D341Med (cell line): ENCODE measurements at places on chromosomes 3 and 15.
A peak's percentile ranks its signal among the peaks of the same experiment; 100 is the strongest.

DNA sequence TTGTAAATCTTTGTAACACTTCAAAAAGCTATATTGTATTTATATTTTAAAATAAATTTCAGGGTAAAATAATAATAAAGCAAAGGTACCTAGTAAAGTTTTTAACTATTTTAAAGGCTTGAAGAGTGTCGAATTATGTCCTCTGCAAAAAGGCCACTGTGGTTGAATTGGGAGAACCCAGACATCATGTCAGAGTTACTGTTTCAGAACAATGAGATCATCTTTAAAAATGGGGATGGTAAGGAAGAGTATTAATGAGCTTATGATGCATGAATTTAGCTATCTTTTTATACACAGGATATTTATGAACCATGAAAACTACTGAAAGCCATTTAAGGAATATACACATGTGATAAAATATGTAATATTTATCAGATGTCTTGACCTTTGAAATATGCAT, 26.3 kb downstream of the KCNMB3 start:
- no peak for DNase-seq

DNA sequence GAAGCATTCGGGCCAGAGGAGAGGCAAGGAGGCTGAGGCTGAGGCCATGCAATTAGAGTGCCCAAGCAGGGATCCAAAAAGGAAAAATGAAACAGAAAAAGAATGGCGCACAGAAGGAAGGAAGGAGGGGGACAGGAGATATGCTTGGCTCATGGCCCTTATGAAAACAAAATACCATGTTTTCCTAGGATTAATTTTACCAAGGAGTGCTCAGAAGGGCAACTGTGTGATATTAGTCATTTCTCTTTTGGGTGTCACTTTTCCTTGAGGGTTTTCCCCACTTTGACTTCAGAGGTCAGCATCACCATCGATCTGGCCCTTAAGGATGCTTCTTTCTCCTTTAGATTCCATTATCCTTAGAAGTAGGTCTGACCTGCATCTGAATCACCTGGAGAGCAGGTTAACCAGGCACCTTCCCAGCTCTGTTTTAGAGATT, 1.4 kb downstream of the PARP14 start:
- no peak for DNase-seq

GRCh38 chr3:72380193-72380592, 468.1 kb downstream of the SHQ1 start:
- DNase-seq: no peak

DNA sequence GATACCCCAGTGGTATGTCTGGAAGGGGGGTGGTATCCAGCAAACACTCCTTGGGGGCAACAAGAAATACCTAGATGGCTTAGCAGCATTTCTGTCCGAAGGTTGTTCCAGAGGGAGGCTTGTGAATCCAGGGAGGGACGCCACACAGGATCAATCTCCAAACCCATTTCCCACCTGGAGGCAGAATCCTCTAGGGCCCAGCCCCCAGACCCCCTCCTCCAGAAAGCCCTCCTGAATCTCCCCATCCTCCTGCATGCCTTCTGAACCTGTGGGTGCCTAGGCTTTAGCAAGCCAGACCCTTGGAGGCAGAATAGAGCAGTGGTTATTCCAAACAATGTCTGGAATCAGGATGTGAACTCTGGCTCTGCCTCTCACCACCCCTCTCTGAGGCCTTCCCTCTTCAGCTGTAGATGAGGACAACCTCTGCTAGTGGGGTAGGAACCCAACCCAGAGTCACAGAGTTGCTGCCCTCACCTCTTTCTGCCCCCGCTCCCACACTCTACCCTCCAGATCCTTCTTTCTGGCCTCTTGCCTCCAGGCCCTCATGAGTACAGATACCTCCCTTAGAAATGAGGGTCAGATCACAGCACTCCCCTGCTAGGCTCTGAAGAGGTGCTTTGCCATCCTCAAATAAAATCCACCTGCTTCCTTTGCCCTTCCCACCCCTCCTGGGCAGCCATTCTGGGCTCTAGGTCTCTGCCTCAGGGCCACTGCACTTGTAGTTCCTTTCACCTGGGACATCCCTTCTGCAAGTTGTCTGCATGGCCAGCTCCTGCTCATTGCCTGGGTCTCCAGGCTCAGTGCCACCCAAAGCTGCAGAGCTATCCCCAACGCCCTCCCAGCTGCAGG, 8.1 kb downstream of the CISH start:
- no peak for DNase-seq

DNA sequence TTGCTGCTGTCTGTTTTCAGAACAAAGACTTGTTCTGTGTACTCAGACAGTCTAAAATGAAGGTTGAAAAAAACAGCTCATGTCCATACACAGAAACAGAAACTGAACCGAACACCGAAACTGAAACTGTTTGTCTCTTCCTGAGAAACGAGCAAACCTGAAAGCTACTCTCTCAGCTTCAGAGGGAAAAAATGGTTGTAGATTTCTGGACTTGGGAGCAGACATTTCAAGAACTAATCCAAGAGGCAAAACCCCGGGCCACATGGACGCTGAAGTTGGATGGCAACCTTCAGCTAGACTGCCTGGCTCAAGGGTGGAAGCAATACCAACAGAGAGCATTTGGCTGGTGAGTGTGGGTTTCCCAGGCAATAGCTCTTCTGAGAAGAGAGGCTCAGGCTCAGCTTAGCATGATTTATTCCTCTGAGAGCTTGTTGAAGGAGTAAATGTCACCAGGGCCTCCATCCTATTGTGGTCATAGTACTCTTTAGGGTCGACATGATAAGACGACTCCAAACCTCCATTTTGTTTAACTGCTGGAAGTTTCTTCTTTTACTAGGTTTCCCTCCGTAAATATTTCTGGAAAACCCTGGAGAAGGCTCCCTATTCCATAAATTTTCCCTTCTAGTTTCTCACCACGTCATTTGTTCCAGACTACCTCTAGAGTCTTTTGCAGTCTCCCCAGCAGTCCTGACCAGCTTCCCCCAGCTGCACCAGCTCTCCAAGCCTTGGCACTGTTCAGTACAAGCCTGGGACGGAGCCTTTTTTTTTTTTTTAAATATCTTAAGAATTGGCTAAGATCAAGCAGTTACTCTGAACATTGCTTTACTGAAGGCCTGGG, at the start of gene RTP4:
Gene RTP4, plus strand, starts transcription at position 135 of the 838 bp plus-strand sequence. Its CDS starts 57 bp downstream, at position 192.
- no peak for DNase-seq

DNA sequence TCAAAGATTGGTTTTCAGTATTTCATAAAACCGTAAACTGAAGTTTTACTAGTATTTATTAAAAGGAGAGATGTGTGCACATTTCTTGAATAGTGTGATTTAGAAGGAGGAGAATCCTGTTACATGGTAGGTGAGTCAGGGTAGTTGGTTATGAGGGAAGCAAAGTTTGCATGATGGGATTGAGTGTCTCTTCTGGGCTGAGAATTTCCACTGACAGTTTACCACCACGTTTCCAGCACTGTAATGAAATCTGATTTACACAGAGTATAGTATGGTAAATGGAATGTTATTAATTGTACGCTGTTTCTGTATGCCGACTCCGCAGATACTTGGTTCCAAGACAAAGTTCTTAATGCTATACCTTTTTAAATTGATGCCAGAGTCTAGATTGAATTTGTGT, 1.6 kb downstream of the NECTIN3 start:
- DNase-seq: no peak

DNA sequence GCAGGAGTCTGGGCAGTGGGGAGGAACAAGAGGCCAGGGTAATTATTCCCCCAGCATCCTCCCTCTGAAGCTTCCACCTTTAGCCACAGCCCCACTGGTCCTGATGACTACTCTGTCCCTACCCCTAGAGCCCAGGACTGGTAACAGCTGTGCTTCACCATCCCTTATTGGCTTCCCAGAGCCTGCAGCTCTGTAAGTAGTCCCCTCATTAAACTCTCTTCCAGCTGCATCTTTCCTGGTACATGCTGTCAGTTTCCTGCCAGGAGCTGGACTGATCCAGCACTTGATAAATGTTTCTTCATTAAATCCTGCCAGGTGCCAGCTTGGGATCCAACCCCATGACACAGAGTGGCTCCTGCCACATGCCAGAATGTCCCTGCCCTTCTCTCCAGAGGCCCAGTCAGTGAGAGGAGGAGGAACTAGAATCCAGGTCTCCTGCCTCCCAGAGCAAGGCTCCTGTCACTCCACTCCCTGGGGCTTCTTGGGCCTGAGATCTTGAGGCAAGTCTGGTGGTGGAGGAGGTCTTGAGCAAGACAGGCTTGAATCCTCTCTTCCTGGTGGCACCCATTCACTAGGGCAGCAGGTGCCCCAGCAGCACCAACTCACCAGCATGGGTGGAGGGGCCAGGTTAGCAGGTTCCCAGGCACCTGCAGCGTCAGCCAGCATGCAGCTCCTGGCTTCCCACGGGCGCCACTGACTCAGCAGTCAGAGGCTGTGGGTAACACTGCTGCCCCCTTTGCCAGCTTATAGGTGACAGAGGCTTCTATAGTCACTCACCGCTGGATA, 27.6 kb downstream of the FBXW12 start:
- peak; percentile 30 for DNase-seq

GRCh38 chr3:142875099-142875498, 13.8 kb downstream of the PCOLCE2 start:
- no peak for DNase-seq

DNA sequence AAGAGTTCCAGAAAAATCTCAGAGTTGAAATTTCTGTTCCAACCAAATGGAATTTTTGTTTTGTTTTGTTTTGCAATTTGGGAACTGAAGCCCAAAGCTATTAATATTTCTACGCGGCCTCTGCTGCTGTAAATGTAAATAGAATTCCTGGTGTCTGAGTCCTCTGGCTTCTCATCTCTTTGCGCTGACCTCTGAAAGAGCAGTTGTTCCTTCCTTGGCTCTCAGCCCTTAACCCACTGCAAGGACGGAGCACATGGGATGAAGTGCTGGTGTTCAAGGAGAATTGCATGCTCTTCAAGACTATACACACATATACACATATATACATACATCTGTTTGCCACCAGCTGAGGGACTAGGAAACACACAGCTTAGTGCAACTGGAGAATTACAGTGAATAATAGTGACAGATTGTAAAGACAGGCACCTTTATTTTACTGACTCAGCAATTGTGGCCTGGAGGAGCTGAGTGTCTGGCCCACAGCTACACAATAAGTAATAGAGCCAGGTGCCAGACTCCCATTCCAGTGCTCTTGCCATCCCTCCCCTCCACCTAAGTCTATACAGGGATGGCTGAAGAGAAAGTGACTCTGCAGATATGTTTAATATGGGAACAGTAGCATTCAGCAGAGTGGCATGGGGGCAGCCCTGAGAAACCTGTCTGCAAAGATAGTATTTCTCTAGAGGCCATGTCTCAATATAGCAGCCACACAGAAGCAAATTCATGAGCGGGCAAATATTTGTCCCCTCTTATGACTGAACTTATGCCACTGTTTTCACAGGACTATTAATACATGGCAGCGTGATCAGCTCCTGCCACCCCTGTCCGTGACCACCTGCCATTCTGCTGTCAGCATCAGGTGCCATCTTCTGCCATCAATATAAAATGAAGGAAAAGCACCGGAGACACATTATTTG, 42.3 kb downstream of the NEK10 start:
- DNase-seq: no peak

DNA sequence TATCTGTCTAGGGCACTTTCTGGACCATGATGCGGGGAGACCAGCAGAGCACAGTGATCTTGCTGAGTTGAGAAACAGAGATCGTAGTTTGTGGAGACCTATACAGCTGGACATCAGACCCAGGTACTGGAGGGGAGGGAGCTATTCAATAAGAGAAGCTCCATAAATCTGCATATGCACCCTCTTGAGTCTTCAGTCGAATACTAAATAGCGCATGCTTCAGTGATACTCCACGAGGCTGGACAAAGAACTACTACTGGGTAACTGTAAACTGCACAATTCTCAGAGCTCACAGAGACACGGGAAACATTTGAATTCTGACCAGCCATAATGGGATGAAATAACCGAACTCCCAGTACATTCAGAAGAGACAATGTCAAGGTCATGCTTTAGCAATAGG, 49.7 kb downstream of the MINAR1 start:
- no peak for DNase-seq

DNA sequence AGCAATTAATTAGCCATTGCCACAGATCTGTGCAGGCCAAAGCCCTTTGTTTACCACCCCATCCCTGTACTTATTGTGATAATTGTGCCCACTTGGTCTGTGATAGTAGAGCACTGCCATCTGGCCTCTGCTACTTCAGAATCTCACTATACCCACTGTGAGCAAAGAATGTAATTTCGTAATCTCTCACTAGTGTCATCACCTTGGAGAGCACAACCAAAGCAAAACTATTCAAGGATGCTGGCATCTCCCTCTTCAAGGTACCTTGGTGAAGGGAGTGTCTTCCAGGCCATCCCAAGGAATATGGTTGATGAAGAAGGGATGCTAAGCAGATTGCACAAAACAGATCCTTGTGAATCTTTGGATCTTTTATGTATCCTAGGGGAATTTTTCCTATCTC, 34.7 kb upstream of the NOX5 start:
- no peak for DNase-seq

GRCh38 chr15:69272139-69272538, 26.6 kb upstream of the PAQR5 start:
- no peak for DNase-seq

GRCh38 chr15:94586099-94586498, 354.7 kb downstream of the MCTP2 start:
- no peak for DNase-seq

GRCh38 chr3:130700541-130700940, 46.1 kb downstream of the PIK3R4 start:
- no peak for DNase-seq

- DNase-seq: no peak
Observed at GRCh38 chr15:80785335-80785734, 6.2 kb downstream of the CEMIP start.

DNA sequence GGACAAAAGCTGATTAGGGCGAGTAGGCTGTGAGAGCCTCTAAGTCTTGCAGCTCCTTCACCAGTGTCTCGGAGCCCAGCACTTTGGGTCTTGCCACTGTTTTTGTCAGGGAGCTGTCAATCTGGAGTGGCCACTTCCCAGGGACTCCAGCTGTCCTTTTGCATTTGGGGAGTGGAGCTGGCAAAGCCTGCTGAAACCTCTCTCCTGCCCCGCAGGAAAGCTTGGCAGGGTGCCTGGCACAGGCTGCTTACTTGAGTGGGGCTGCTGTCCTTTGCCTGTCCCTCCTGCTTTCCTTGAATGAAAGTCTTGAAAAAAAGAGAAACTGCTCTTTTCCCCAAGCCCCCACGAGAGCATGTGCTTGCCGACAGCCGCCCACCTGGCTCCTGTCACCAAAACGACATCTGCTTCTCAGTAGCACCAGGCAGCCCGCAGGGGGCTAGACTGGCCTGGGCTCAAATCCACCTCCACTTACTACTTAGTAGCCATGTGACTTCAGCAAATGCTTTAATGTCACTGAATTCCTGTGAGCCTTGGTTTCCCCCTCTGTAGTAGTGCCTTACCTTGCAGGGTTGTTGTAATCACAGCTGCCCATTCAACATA, 13.7 kb downstream of the USP13 start:
- peak; percentile 79 for DNase-seq

- no peak for DNase-seq
Observed at GRCh38 chr3:116877968-116878367, 168.4 kb downstream of the TUSC7 start.

DNA sequence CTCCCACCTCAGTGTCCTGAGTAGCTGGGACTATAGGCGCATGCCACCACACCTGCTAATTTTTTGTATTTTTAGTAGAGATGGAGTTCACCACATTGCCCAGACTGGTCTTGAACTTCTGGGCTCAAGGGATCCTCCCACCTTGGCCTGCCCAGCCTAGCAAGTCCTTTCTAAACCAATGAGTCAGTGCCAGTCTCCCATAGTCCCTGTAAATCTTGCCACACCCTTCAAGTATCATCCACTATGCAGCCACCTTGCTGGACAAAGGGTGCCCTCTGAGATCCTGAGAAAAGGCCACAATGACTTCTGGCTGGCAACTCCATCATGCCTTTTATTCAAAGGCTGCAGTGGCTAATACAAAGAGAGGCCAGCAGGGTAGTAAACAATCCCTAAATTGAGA, 184.0 kb downstream of the ABHD5 start:
- DNase-seq: no peak
